Naive thymus-derived CD8-positive, alpha-beta T cell (primary cell): ENCODE measurements at places on chromosomes 7 and 10. TPM values are rescaled to one million over a fixed set of nuclear protein-coding genes. Genes with fewer than 3 reads are reported as not detected.

NPVF gene
- polyA plus RNA-seq, result not detected

FAM185A gene
- polyA plus RNA-seq, result 6.3 TPM

ACSM6 gene
- not detected for polyA plus RNA-seq

C10orf62 gene
- polyA plus RNA-seq, result not detected

SPDYE9 gene
- 0.18 TPM for polyA plus RNA-seq

C7orf57 gene
- not detected for polyA plus RNA-seq

GNG11 gene
- polyA plus RNA-seq, result not detected

TMEM229A gene
- not detected for polyA plus RNA-seq

TMEM196 gene
- polyA plus RNA-seq, result not detected

MYL7 gene
- not detected for polyA plus RNA-seq

SPDYE11 gene
- 0.18 TPM for polyA plus RNA-seq

HOXA4 gene
- not detected for polyA plus RNA-seq

- DNase-seq, result no peak
Observed at GRCh38 chr7:125668321-125668993, 738.8 kb upstream of the POT1 start.

DNA sequence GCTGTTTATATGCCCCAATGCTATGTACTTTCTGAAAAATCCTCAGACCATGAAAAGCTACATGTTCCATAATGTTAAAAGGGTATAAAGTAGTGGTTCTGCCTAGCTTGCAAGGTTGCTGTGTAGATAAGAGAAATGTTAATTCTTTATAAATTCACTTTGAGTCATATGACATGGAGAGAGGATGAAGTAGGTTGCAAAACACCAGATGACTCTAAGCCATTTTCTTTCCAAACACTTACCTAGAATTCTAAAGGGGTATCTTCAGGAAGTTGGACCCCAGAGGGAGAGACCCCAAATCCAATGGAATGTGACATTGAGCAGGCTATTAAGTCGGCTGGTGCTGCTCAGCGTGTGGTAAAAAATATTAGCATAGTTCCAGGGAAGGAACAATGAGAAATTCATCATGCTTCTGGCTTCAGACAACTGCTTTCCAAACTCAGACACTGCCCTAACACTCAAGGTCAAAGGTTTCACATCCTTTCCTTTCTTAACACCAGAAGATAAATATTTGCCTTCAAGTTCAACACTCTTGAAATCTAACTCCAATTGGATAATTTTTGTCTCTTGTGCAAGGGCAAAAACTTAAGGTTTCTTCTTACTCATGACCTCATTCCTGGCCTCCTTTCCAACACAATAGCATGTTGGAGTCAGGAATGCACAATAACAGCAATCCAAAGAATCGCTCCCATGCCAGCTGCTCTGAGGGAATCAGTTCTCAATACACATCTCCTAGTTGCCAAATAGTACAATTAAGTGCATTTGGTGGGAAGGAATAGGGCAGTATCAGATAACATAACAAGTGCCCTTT is 100.7 kb upstream of the AFAP1L2 start:
- DNase-seq, result no peak

- DNase-seq, result no peak
Observed at GRCh38 chr10:1520909-1521565, 216.3 kb downstream of the ADARB2 start.

DNA sequence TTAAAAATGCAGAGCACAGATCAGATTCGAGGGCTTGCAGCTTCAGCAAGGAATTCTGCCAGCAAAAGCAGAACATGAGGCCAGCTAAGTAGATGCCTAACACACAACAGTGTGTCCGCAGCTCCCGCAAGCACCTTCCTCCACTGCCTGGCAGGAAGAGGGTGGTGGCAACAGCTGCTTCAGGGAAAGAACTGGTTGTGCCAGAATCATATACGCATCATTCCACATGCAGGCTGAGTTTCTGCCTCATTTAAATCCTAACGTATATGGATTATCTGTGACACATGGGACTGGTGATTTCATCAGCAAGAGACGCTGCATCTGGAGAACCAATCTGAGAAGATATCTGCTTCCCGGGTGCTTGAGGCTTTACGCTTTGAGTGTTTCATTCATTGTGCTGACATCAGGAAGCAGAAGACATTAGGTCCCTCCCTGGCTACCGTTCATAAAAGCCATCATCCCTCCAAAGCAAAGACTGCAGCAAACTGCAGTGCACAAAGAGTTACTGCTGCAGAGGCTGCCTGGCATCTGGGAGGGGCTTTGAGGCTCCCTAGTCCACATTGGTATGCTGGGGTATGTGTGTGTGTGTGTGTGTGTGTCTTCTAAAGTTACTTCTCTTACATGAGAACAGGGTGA is 78.8 kb downstream of the FAM13C start:
- no peak for DNase-seq

DNA sequence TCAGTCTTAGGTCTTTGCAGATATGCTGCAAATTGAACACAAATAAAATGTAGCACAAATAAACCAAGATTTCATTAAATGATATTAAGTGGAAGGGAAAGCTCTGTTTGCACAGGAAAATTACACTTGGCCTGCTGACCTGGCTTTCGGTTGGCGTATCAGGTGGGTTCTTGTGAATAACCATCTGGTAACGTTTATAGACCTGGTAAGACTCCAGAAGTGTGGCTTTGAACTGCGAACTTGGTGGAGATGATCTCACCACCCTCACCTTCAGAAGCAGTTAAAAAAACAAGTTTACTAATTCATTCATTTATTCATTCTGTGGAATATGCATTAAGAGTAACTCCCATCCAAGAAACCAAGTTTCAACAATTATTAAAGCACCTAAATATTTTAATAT is 28.1 kb downstream of the ATE1 start:
- no peak for DNase-seq

- no peak for DNase-seq
Observed at GRCh38 chr10:68151453-68151852, 42.2 kb downstream of the MYPN start.

GRCh38 chr7:77439572-77439971 is 23.4 kb upstream of the GSAP start:
- no peak for DNase-seq

DNA sequence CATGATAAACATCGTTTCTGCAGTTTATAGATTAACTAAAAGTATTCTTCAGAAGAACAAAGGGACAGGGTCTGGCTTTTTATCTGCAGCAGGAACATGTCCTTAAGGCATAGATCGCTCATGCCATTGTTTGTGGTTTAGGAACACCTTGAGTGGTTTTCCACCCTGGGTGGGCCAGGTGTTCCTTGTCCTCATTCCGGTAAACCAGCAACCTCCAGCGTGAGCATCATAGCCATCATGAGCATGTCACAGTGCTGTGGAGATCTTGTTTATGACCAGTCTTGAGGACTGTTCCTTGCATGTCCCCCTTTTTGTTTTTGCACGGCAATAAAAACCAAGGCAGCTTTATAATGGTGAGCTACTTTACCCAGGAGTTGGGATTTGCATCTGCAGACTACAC is 33.9 kb downstream of the STOX1 start:
- no peak for DNase-seq

GRCh38 chr7:73704640-73705550 is 14.6 kb downstream of the STX1A start:
- no peak for DNase-seq

DNA sequence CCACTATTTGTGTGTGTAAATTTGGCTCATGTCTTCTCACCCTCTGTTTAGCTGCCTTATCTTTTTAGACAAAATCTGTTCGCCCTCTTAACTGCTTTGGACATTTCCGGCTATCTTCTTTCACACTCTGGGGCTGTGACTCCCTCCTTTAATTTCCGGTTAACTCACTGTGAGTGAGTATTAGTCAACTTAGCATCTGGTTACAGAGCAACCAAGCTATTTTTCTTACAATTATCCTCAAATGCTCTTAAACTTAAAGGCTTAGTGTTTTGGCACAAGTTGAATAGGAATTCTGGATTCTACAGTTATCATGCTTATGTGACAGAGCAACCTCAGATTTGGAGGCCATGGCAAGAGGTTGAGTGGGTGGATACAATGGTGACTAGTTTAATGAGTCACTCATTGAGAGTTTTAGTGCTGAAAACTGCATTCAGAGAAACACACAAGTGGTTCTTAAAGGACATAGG is 177.6 kb upstream of the SEMA3A start:
- DNase-seq, result no peak

GRCh38 chr7:85456254-85456653 is 269.4 kb upstream of the SEMA3D start:
- DNase-seq, result no peak

GRCh38 chr10:94362360-94363250 is at the start of gene NOC3L:
Gene NOC3L (minus strand): TSS chr10:94362939. CDS start chr10:94362838, 101 bp downstream.
- peak; percentile 92 for DNase-seq

DNA sequence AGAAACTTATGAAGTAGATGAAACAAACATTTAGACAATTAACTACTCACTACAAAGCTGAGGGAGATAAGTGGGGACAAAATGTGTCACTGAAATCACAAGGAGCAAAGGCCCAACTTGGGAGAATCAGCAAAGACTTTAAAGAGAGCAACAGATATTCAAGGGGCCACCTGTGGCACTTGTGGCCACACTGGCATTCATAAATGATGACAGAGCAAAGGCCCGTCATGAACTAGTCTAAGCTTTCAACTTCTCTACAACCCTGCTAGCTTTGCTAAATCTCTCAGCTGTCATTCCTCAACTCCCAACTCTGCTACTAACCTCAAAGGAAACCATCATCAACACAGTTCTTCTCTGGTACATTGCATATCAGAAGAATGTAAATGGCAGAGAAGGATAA is 178.4 kb downstream of the CPEB3 start:
- no peak for DNase-seq

DNA sequence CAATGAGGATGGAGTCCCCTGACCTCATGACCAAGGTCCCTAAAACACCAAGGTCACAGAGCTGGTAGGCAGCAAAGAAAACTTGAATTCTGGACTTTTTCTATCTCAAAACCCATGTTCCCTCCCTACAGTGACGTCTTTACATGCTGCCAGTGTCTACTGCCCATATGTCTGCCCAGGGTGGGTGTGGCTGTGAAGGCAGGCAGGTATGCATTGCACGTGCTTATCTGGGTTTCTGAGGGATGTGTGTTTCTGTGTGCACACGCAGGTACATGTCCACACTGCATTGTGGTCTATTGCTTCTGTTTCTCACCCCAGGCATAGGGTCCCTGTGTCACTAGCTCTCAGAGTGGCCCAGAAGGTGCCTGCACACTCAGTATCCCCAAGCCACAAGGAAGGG is 13.5 kb downstream of the ATP6V1F start:
- no peak for DNase-seq

- DNase-seq, result peak; percentile 24
Observed at GRCh38 chr10:92573091-92573797, 649 bp downstream of the IDE start.

GRCh38 chr7:34718867-34719266 is 60.8 kb downstream of the NPSR1 start:
- no peak for DNase-seq

DNA sequence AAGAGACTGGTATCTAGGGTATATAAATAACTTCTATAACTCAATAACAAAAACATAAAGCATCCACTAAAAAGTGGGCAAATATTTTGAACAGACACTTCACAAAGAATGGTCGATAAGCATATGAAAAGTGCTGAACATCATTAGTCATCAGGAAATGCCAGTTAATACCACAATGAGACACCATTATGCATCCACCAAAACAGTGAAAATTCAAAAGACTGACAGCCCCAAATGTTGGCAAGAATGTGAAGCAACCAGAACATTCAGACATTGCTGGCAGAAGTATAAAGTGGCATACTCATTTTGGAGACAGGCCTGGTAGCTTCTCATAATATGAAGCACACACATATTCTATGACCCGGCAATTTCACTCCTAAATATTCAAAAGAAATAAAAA is 26.5 kb upstream of the GSAP start:
- DNase-seq, result no peak

DNA sequence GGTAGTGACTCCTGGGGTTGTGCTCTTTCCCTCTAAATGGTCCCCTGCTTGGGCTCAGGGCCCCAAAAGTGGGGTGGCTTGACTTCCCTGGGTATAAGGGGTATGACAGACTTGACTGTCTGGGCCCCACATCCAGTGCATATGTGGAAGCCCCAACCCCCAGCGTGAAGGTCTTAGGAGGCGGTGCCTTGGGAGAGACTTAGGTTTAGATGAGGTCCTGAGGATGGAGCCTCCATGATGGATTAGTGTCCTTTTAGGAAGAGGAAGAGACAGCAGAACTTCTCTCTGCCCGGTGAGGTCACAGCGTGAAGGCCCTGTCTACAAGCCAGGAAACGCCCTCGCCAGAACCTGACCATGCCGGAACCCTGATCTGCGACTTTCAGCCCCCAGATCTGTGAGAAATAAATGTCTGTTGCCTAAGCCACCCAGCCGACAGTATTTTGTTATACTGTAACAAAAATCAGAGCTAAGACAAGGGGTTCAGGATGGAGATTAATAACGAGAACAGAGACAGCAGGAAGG is 23.8 kb downstream of the PODXL start:
- no peak for DNase-seq

DNA sequence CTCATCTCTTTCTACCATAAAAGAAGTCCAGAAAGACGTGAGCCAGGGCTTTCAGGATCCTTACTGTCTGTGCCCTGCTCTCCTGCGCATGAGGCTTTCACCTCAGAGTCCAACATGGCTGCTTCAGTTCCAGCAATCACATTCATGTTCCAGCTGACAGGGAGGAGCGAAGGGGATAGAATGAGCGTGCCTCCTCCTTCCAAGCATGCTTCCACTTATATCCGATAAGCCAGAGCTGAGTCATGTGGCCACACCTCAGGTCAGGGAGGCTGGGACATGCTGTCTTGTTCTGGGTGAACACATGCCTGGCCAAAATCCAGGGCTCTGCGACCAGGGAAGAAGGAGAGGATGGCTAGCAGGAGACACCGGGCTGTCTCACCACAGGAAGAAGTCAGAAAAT is 248.2 kb downstream of the SKAP2 start:
- no peak for DNase-seq

GRCh38 chr7:81447351-81447952 is 322.4 kb downstream of the HGF start:
- DNase-seq, result no peak

DNA sequence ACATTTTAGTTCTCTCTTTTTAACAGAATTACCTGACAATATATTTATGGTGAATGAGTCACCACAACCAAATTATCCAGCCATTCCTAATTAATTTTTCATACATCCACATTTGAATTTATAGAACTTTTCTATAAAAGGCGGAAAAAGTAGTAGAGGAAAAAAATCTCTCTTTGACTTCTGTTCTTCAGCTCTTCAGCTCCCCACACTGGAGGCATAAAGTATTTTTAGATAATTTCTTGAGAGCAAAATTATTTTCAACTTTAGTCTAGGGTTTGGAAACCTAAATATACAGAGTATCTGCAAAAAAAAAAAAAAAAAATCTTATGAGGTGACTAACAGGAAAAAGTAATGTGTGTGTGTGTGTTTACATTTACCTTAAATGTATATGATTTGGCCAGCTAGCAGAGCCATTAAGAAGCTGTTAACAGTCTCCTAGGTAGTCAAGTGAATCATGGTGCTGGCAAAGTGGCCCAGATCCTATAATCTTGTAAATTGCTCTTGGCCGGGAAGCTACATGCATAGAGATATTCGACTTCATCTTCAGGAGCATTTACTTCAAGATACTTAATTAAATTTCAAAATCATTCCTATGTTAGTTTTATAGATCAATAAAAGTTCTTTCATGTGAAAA is 383.1 kb upstream of the STEAP1 start:
- no peak for DNase-seq

- DNase-seq, result no peak
Observed at GRCh38 chr10:29186221-29186620, 102.6 kb upstream of the LYZL1 start.
